Activated CD4-positive, alpha-beta T cell treated with anti-CD3 and anti-CD28 coated beads for 24 hours (primary cell): ENCODE measurements at places on chromosomes 7 and 10.

DNA sequence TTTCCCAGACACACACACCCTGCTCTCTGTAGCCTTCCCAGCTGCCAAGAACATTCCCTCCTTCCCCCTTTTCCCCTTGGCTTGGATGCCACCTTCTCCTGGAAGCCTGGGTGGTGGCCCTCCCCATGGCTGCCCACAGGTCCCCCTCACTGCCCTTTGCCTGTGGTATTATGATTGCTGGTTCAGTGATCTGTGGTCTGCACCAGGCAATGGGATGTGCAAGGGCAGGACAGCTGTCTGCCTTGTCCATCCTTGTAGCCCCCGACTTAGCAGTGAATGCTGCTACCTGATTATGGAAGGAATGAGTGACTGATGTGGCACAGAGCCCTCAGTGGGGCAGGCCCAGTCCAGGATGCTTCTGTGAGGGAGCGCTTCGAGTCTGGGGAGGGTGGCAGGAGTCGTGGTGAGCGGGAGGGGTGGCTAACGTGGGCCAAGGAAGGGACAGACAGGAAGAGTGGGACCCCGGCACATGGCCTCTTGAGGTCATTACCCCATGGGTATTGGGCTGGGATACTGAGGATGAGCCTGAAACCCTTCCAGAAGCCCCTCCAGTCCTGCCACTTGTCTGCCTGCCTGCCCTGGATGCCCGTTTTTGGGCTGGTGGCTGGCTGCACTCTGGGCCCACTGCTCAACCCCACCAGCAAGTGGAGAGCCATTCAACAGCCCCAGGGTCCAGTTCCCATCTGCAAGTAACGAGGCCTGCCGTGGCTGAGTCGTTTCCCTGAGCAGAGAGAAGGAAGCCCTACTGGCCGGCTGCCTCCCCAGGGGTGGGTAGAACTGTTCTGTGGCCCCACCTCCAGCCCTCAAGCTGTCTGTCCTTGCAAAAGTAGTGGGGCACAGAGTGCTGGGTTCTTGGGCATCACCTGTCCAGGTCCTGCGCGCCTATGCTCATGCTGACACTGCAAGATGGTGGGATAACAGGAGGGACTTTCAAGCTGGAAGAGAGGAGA lies 8.8 kb downstream of the CHST3 start:
- no peak for DNase-seq

DNA sequence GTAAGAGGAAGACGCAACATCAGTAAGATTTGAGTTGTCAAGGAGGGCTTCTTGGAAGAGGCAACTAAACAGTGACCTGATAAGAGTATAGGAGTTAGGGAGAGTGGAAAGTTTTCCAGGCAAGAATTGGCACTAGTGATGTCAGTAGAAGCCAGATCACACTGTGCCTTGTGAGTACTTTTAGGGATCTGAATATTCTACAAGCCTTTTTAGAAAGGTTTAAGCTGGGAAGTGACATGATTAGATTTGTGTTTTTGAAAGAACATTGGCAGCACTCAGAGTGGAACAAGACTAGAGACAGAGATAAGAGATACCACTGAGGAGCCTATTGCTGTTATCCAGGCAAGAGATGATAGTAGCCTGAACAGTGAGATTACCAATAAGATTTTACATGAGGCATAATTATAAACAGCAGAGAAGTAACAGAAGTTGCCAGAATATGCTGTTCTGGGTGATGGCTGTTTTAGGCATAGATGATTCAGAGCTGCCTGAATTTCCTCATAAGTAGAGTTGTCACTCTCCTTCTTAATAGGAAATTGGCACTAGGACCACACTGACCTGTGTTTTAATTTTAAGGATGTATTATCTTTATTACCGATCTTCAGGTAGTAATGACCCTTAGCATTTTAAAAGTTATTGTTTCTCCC lies 45.6 kb downstream of the NHLRC2 start:
- DNase-seq, result no peak

- no peak for DNase-seq
These were observed 10.1 kb upstream of the TMEM26 start for GRCh38 chr10:61463035-61463909.

DNA sequence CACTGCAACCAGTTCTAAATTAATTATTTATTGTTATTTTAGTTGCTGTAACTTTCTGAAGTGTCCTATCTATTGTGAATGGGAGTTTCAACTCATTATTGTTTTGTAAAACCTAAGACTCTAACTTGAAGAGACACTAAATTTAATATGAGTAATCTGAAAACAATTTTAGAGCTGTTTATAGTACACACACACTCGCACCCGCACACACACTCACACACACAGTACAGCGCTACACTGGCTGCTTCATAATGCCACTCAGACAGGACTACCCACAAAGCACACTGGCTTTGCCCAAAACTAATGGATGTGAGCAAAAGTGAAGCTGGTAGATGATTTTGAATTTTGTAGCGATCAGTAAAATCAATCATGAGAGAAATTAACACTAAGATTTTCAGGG lies 238.9 kb upstream of the ETV1 start:
- no peak for DNase-seq

DNA sequence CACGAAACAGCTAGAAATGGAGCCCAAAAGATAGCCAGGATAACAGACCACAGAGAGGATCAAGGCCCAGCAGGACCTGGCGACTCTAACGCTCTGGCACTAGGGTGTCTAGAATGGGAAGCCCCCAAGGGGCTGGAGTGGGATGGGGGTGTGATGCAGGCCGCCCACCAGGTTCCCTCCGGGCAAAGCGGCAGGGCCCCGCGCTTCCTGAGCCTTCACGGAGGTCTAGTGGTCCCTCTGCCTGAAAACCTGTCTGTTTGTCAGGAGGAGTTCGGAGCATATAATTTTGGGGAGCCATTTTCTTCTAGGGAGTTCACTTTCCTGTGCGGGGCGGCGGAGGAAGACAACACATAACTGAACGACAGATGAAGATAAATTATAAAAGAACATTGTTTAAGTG lies 48.2 kb upstream of the FXYD4 start:
- no peak for DNase-seq
